ENCODE measurements at places on chromosomes 1 and 21. TPM values are rescaled to one million over a fixed set of nuclear protein-coding genes. Genes with fewer than 3 reads are reported as not detected.

Gene PLA2G2D
- total RNA-seq: not detected

Gene TRIM46
- total RNA-seq: 1.4 TPM

Gene S100B
- not detected for total RNA-seq

Gene RUNX3
- 6.2 TPM for total RNA-seq

Gene CAMSAP2
- 22.8 TPM for total RNA-seq

Gene HUNK
- 1.3 TPM for total RNA-seq

Data from A549 treated with DMSO at 1 μM for 4 hours (cell line).